ENCODE measurements at places on chromosomes 12 and 14.
A peak's percentile ranks its signal among the peaks of the same experiment; 100 is the strongest.

- DNase-seq: peak; percentile 66
These were observed 598 bp downstream of the KDM2B start for GRCh38 chr12:121579981-121580868.

DNA sequence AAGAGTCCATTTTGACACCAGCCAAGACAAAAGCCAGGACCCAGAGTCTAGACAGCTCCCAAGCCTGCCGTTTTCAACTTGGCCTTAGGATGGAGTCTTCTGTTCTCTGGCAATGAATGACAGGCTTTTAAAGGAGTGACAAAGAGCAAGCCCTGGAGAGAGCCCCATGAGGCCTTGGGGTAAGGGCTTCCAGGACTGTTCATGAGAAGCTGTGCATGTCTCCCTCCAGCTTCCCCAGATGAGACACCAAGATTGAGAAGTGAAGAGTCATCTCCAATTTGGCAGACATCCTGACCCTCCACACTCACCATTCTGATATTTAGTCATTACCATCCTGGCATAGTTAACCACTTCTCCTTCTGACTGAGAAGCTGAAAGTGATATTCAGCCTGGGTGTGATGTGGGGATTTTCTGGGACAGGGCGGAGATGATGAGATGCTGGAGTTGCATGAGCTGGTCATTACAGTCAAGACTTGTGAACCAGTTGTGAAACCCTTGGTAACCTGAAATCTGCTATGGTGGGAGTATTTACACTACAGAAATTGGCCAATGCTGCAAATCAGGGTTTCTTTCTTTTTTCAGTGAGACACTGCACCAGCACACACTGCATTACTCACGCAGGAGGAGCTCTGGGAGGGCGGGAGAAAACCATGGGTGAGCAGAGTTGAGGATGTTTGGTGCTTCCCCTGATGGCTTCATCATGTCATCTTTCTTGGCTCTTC is 77.8 kb downstream of the VCPKMT start:
- peak; percentile 85 for DNase-seq

- DNase-seq: peak; percentile 4
These were observed 50.2 kb downstream of the SETD3 start for GRCh38 chr14:99430491-99430890.

- DNase-seq: peak; percentile 45
These were observed 30.7 kb downstream of the FOXN3 start for GRCh38 chr14:89386212-89386886.

DNA sequence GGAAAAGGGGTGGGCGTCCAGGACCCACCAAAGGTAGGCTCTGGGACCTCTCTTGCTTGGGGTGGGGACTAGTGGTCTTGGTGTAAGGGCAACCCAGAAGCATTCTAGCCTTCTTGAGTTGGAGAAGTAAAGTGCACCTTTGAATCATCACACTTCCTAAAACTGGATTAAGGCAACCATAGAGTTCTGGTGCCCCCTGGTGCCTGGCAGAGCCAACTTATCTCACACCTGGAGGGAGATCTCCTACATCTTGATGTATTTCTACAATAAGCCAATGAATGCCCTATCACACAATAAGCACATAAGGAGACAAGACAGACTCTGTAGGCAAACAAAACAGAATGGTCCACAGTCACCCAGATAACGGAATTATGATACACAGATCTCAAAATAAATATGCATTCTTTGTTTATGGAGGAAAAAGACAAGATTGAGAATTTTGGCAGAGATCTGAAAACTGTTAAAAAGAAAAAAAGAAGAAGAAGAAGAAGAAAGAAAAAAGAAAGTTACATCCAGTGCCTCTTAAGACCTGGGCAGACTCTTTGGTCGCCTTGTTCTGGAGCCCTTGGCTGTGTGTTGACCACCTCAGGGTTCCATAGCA is 95.9 kb upstream of the PPP2R5C start:
- DNase-seq: peak; percentile 68

- no peak for DNase-seq
These were observed 419.7 kb upstream of the PRICKLE1 start for GRCh38 chr12:43008953-43009845.

DNA sequence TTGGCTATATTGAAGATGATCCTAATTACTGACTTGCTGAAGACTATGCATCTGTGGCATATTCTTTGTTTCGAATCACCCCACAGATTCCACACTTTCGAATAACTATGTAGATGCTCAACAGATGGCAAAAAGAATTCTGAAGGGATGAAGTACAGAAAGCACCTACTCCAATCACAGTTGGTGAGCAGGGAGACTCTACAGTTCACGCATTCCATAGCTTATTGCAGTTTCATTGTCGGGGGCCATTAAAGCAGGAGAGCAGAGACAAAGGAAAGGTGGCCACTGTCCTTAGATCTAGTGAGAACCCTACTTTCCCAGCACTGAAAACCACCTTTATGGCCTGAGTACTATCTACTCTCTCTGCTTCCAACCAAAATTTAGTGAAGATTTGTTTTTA is 191.9 kb downstream of the STXBP6 start:
- no peak for DNase-seq

DNA sequence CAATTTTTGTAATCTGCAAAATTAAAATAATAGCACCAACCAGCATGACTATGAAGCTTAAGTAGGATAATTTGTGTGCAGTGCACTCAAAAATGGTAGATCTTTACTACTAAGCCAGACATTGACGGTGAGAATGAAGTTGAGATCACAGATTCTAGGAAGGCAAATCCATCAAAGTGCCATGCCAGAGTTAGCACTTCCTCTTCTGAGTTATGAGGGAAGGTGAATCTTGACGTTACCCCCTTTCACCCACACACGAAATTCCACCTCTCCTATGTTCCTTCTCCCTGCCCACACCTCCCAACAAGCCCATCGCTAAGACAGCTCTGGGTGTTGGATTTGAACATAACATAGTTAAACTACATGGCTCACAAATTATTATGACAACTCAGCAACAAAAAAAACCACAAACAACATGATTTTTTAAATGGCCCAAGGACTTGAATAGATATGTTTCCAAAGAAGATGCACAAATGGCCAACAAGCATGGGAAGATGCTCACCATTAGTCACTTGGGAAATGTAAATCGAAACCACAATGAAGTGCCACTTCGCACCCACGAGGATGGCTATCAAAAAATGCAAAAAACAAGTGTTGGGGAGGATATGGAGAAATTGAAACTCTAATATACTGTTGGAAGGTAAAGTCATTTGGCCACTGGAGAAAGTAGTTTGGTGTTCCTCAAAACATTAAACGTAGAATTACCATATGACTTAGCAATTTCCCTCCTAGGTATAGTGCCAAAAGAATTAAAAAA is 119.3 kb upstream of the RAP1B start:
- DNase-seq: no peak

DNA sequence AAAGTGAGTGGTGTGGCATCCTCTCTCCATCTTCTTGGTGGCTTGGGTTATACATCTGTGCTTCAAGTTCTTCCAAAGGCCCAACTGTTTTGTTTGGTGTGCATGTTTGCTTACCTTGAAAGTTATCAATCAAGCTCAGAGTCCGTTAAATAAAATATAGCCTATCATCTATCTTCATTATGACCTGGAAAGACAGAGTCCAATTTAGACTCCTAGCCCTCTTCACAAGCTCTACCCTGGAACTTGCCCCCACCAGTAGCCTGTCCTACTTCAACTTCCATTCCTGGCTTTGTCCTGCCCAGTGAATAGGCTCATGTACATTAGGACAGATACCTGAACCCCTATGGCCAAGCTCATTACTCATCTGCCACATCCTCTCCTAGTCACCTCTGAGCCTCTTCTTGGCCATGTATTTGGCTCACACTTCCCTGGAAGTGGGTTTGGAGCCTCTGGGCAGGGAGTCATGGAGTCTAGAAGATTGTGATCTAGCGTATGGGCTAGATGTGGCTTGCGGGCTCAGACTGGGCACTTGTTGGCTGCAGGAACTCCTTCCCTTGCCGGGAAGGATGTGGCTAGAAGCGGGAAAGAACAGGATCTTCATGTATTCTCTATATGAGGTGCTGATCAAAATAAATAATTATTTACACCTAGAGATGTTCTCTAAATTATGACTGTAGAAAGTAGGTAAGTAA is 6.4 kb upstream of the SSTR1 start:
- DNase-seq: no peak

GRCh38 chr14:87175175-87175574 is 817.8 kb downstream of the GALC start:
- DNase-seq: no peak

GRCh38 chr14:85912141-85912540 is 382.2 kb downstream of the FLRT2 start:
- no peak for DNase-seq

GRCh38 chr12:130253866-130254265 is 83.8 kb upstream of the PIWIL1 start:
- DNase-seq: no peak

GRCh38 chr14:93212432-93212831 is 5.4 kb downstream of the UBR7 start:
- no peak for DNase-seq

GRCh38 chr14:72254202-72254936 is 322.1 kb downstream of the RGS6 start:
- no peak for DNase-seq

DNA sequence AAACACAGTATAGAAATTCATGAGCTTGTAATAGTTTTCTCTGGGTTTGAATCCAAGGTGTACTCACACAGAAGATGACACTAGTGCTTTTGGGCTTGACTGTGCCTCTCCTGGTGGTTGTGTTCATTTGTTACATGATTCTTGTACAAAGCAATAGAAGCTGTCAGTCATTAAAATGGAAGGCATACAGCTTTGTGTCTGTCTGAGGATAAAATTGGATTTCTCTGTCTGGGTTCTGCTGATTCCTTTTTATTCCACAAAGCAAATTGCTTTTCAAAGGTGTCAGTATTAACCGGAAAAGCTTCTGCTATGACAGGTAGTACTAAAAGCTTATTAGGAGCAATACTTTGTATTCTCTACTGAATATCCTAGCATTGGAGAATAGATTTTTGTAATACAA is 361.2 kb downstream of the SLC6A15 start:
- DNase-seq: no peak

GRCh38 chr12:54611715-54612149 is 23.0 kb downstream of the LACRT start:
- DNase-seq: no peak

GRCh38 chr12:43309959-43310358 is 242.0 kb downstream of the ADAMTS20 start:
- DNase-seq: no peak

DNA sequence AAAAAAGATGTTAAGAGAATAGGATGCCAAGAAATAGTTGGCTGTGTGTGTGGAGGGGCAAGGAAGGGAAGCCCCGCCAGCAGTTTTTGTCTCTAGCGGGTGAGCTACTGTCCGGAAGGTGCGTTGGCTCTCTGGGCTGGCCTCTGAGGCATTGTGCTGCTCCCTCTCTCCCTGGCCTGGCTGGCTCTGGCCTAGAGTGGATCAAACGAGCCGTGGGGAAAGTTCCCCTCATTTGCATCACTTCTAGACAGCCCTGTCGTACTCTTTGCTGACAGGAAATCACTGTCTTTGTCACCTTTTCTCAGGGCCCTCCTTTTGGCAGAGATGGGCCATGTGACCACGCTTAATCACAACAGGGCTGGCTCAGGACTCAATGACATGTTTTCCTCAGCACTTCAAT is 236.1 kb upstream of the NPAS3 start:
- no peak for DNase-seq

DNA sequence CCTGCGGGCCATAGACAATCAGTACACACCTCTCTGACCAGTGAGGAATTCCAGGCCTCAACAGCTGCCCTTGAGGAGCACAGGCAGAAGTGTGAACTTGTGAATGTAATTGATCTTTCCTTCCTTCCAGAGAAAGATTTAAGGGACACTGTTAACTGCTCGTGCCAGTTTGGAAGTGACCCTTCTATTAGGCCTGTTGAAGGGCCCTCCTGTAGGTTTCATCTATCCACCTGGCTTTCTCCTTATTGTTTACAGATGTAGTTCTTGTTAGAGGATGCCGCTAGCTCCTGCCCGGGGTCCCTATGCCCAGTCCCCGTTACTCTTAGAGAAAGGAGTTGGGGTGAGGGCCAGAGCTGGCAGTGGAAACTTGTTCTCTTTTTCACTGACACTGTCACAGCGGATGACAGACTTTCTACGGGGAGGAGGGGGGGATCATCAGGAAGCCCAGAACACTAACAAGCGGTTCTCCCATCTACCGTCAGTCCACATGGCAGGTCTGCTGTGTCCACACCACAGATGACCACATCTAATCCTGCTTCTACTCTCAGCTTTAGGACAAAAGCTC is 42.6 kb downstream of the SH2B3 start:
- no peak for DNase-seq

- DNase-seq: no peak
These were observed 172.4 kb upstream of the LMNTD1 start for GRCh38 chr12:25725470-25725869.

GRCh38 chr12:127606476-127607015 is 660.4 kb upstream of the TMEM132C start:
- DNase-seq: no peak

Measured in KBM-7 (cell line).